ENCODE measurements at places on chromosomes 1 and 21.

- DNase-seq = no peak
These were observed 122.2 kb upstream of the ADGRL4 start for GRCh38 chr1:79128722-79129121.

DNA sequence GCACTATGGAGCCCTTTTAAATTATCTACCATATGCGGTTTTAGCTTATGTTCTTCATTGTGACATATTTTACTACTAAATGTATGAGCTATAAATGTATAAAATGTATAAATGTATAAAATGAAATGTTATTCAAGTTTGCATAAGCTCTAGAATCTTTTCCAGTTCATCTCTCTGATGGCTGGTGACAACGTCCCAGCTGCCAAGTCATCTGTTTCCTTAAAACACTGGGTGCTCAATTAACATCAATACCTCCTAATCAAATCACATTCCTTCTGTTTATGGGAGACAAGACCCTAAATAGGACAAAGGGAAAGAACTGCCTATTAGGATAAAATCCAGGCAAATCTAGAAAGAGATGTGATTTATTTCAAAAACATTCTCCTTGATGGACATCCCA is 22.9 kb downstream of the DSTYK start:
- no peak for DNase-seq

GRCh38 chr1:227260433-227260832 is 57.9 kb downstream of the CDC42BPA start:
- no peak for DNase-seq

DNA sequence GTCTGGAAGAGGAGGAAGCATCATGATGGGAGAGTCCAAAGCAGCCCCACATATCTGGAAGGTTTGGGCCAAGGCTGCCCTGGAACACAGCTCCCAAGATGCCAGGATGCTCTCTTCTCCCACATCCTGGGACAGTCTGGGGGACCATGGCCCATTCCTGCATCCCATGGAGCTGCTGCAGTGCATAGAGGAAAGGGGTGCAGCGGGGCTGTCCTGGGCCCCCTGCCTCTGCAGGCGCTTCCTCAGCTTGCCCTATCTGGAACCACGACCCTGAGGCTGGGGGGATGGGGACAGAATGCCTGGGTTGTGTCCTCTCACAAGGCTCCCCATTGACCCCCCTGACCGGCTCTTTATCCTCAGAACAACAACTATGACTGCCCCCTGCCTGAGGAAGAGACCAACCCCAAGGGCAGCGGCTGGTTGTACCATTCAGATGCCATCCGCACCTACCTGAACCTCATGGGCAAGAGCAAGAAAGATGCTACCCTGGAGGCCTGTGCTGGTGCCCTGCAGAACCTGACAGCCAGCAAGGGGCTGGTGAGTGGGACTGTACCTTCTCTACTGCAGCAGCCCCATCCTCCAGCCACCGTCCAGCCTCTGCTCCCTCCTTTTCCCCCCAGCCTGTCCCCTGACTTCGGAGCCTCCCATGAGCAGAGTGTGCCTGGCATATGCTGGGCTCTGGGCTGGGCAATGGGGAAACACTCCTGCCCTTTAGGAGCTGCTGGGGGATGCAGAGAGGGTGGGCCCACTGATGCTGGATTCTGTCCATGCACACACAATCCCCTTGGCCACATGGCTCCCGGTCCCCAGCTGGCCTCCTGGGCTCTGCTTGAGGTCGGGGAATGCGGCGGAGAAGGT is 39.6 kb downstream of the PKP1 start:
- no peak for DNase-seq
